Panc1 (cell line): ENCODE measurements at places on chromosomes 3 and 15.
A peak's percentile ranks its signal among the peaks of the same experiment; 100 is the strongest.

DNA sequence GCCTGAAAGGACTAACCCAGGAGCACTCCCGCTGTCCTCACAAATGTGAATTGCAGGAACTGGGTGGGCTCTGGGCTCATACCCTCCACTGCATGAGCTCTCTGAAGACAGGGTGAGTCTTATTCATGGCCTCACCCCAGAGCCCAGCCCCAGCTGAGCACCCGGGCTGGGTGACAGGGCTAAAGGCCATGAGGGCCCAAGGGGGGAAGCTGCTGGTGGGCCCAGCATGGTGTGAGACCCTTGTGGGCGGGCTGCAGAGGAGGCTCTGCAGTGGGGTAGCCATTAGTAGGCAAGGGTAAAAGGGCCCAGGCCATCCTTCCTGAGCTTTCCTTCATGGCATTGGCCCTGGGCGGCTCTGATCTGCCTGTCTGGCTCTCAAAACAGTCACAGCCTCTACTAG, 30.3 kb downstream of the SRPRB start:
- H3K4me3 ChIP-seq, result no peak overlapping the region
- no peak for DNase-seq
- no peak overlapping the region for H3K27ac ChIP-seq
- no peaks in the 10 kb centered on the region for H3K27me3 ChIP-seq

GRCh38 chr3:12993517-12994356, 79.5 kb downstream of the IQSEC1 start:
- H3K4me1 ChIP-seq, result peaks cover 16% of the 10 kb centered on the region
- no peak for DNase-seq
- no peak overlapping the region for H3K27ac ChIP-seq
- H3K27me3 ChIP-seq, result no peaks in the 10 kb centered on the region
- H3K4me3 ChIP-seq, result peak overlapping the region; percentile 68

DNA sequence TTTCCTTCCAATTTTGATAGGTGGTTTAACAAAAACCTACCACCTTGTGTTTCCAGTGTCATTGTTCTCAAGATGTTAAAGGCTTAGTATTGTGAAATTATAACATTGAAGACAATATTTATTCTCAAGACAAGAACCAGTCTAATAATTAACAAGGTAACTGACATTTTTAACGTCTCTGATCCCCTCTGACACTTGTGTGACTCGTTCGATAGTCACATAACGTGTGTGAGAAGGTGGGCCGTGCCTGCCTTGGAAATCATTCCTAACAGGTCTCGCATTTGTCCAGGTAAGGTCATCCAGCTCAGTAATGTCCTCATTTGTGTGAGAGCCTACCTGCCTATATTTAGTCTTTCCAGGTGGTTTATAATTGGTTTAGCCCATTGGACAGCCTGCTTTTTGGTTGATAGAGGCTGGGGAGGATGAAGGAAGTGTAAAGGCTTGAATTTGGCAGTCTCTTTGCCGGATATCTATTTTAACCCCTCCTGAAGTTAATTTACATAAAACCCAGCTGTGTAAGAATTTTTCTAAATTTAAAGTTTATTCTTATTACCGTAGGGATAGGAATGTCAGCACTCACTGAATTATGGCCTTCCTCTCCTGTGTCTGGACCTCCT, 94.4 kb downstream of the AKAP13 start:
- H3K27ac ChIP-seq, result no peak overlapping the region
- no peak overlapping the region for H3K4me3 ChIP-seq
- DNase-seq, result no peak
- H3K36me3 ChIP-seq, result no peaks in the 10 kb centered on the region
- H3K4me1 ChIP-seq, result peaks cover 40% of the 10 kb centered on the region

DNA sequence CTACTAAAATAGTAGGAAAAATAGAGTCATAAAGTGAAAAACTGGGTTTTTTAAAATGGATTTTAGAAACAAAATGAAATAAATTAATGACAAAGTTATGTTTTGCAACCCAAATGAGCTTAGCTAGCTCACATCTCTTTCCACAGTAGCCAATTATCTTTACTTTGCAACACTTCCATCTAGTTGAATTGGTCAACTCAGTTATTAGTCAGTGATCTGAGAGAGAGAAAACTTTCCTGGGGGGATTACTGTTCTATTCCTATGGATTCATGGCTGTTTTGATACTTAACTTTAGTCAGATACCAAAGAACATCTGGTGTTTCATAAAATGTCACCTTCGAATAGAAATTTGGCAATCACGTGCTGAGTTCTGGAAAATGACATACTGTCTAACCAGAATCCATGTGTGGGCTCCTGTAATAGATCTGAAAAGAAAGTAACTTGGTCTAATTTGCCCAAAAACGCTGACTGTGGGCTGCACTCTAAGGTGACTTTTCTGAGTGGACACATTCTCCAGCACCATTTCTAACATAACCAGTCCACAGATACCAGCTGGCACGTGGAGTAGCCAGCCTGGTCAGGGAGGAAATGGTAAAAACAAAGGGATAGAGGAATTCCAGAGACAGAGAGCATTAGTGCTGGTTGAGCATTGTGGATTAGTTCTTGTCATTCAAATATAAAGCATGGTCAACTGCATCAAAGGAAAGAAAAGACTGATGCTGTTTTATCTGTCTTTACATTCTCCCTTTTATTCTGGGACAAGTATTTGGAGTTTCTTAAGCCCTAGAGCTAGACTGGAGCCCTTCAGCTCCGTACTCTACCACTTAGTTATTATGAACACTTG, 45.2 kb upstream of the CCDC80 start:
- DNase-seq, result no peak
- no peaks in the 10 kb centered on the region for H3K36me3 ChIP-seq
- H3K27me3 ChIP-seq, result no peaks in the 10 kb centered on the region
- no peak overlapping the region for H3K27ac ChIP-seq
- H3K4me3 ChIP-seq, result no peak overlapping the region

GRCh38 chr3:133574260-133574881, 885 bp downstream of the CDV3 start:
- H3K36me3 ChIP-seq, result peaks cover 32% of the 10 kb centered on the region
- no peak for DNase-seq
- peak overlapping the region; percentile 99 for H3K27ac ChIP-seq
- peaks cover 32% of the 10 kb centered on the region for H3K4me1 ChIP-seq

DNA sequence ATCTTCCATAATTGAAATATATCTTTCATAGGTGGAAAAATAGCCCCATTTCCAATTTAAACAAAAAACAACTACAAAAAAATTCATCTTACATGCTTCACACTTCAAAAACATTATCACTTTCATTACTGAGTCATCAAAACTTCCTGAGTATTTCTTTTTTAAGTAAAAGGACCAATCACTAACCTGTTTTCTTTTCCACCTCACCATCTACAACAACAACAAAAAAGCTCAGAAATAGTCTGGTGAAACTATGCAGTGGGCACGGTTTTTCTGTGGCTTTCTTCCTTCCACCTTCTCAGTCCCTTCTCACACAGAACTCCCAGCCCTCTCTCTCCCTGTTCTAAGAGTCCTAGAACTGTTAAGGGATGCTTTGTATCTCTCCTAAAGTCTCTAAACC, 20.3 kb upstream of the TNIK start:
- H3K27me3 ChIP-seq, result no peaks in the 10 kb centered on the region
- no peaks in the 10 kb centered on the region for H3K4me1 ChIP-seq
- H3K36me3 ChIP-seq, result no peaks in the 10 kb centered on the region
- H3K4me3 ChIP-seq, result no peak overlapping the region

DNA sequence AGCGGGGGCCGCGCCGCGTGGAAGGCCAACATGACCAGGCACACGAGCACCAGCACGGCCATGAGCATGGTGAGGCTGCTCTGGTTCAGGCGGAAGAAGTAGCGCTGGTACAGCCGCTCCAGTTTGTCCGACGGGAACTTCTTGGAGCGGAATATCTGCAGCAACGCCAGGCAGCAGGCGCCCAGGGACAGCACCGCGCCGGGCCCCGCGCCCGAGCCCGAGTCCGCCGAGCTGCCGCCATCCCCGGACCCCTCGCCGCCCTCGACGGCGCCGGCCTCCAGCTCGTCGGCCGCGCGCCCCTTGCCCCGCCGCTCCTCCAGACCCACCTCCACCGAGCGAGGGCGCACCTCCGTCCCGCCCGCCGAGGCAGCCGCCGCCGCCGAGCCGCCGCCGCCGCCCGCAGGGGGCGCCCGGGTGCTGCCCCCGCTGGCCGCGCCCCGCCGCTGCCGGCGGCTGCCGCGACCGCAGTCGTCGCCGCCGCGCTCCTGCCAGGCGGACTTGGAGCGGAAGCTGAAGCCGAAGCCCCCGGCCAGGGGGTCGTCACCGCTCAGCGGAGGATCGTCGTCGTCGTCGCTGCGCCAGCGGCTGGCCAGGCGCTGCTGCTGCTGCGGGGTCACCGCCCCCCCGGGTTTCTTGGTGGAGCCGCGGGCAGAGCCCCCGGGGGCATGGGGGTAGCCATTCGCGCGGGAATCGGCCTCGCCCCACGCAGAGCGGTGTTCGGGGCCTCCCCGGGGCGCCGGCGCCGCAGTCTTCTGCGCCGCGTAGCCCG, 957 bp downstream of the ADCY5 start:
- no peaks in the 10 kb centered on the region; the same call in 1 of the 2 replicates for H3K4me1 ChIP-seq
- no peak for DNase-seq
- H3K27me3 ChIP-seq, result peaks cover 27% of the 10 kb centered on the region
- H3K4me3 ChIP-seq, result peak overlapping the region; percentile 58
- no peaks in the 10 kb centered on the region for H3K36me3 ChIP-seq
- H3K27ac ChIP-seq, result no peak overlapping the region

GRCh38 chr3:12995389-12996180, 77.6 kb downstream of the IQSEC1 start:
- H3K4me3 ChIP-seq, result peak overlapping the region; percentile 61; the same call in 1 of the 2 replicates
- H3K4me1 ChIP-seq, result peaks cover 16% of the 10 kb centered on the region
- H3K27me3 ChIP-seq, result no peaks in the 10 kb centered on the region
- peak overlapping the region; percentile 23; the same call in 1 of the 2 replicates for H3K27ac ChIP-seq
- DNase-seq, result no peak
- no peaks in the 10 kb centered on the region; the same call in 1 of the 2 replicates for H3K36me3 ChIP-seq

GRCh38 chr3:124131580-124131979, 139.7 kb upstream of the ROPN1 start:
- H3K4me3 ChIP-seq, result no peak overlapping the region

- H3K27ac ChIP-seq, result peak overlapping the region; percentile 84
- H3K4me1 ChIP-seq, result peaks cover 30% of the 10 kb centered on the region
- no peaks in the 10 kb centered on the region for H3K27me3 ChIP-seq
- no peaks in the 10 kb centered on the region; the same call in 1 of the 2 replicates for H3K36me3 ChIP-seq
- peak; percentile 78 for DNase-seq
Measured at GRCh38 chr15:84981054-84981710, 474 bp upstream of the PDE8A start.

- H3K36me3 ChIP-seq, result no peaks in the 10 kb centered on the region
- no peaks in the 10 kb centered on the region for H3K27me3 ChIP-seq
Measured at GRCh38 chr15:64284042-64284441, 71.9 kb downstream of the CSNK1G1 start.

- H3K4me3 ChIP-seq, result no peak overlapping the region
- no peaks in the 10 kb centered on the region for H3K27me3 ChIP-seq
- DNase-seq, result no peak
- H3K36me3 ChIP-seq, result no peaks in the 10 kb centered on the region
- H3K4me1 ChIP-seq, result no peaks in the 10 kb centered on the region
Measured at GRCh38 chr3:42228796-42229195, 37.2 kb downstream of the CCK start.

DNA sequence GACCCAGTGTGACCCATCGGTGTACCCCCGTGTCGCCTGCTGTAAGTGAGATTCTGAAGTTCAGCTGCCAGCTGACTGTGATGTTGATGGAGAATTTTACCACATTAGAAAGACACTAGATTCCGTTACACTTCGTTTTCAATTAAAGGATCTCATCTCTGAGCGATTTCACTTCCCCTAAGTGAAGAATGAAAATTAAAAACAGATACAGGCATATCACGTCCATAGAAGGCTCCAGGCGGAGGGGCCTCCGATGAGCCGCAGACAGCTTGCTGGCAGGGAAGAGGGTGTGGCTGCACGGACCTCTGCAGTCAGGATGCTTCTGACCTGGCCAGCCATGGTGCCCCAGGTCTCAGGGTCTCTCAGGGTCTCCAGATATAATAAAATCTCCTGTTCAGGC, 6.6 kb upstream of the CPN2 start:
- H3K4me1 ChIP-seq, result no peaks in the 10 kb centered on the region
- H3K27ac ChIP-seq, result no peak overlapping the region
- H3K4me3 ChIP-seq, result no peak overlapping the region
- H3K36me3 ChIP-seq, result no peaks in the 10 kb centered on the region
- DNase-seq, result no peak
- no peaks in the 10 kb centered on the region for H3K27me3 ChIP-seq

- no peak within 1 kb of the TSS for H3K4me3 ChIP-seq
- no peaks in the 10 kb centered on the region; the same call in 1 of the 2 replicates for H3K36me3 ChIP-seq
- no peak for DNase-seq
- H3K27me3 ChIP-seq, result no peaks in the 10 kb centered on the region
- H3K4me1 ChIP-seq, result no peaks in the 10 kb centered on the region
- no peak within 1 kb of the TSS for H3K27ac ChIP-seq
Measured at GRCh38 chr3:10292505-10293419, at the start of gene GHRL. Gene GHRL, minus strand, starts transcription at chr3:10292947. Its CDS starts 2,767 bp downstream, at chr3:10290180.

GRCh38 chr15:31314380-31314779, 12.3 kb upstream of the KLF13 start:
- H3K27me3 ChIP-seq, result no peaks in the 10 kb centered on the region
- no peak overlapping the region for H3K4me3 ChIP-seq
- H3K27ac ChIP-seq, result no peak overlapping the region
- DNase-seq, result no peak
- H3K36me3 ChIP-seq, result no peaks in the 10 kb centered on the region
- no peaks in the 10 kb centered on the region for H3K4me1 ChIP-seq

DNA sequence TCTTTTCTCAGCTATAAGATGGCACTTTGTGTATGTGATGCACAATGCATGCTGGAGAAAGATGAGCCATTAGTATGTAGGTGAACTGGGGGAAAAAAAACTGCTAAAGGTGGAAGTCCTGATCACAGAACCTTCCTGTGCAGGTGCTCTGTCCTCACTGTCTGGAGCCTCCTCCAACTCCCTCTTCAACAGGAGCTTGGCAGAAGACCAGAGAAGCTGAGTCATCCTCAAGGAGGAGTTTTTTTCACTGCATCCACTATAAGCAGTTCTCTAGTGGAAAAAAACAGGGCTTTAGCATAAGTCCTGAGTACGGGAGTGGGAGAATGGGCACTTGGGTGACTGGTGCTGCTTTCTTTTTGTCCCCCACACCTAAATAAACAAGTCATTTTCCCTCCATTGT, 168.4 kb upstream of the CADPS start:
- no peak for DNase-seq
- H3K27me3 ChIP-seq, result no peaks in the 10 kb centered on the region
- no peak overlapping the region for H3K27ac ChIP-seq
- H3K4me3 ChIP-seq, result no peak overlapping the region
- H3K36me3 ChIP-seq, result no peaks in the 10 kb centered on the region

DNA sequence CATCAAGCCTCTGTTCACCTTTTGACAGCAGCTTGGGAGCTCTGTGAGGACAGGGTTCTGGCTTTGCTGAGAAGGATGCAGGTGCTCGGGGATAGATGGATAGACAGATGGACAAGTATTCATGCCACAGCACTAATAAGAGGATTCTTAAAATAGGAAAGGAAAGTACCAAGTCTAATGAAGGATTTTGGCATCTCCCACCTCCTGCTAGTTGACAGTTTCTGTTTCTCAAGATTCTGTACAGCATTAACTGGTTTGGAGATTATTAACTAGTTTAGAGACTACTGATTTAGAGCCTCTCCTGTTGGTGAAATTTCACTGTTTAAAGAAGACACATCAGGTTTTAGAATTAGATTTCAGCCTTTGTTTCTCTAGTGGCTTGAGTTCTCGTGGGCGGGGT, 152.3 kb downstream of the CACNA1D start:
- H3K4me1 ChIP-seq, result no peaks in the 10 kb centered on the region
- no peak for DNase-seq
- no peak overlapping the region for H3K4me3 ChIP-seq
- no peak overlapping the region for H3K27ac ChIP-seq

- no peak overlapping the region for H3K4me3 ChIP-seq
- DNase-seq, result no peak
- H3K27me3 ChIP-seq, result no peaks in the 10 kb centered on the region
- H3K36me3 ChIP-seq, result no peaks in the 10 kb centered on the region
- peaks cover 47% of the 10 kb centered on the region for H3K4me1 ChIP-seq
Measured at GRCh38 chr3:128423525-128424147, 43.1 kb downstream of the DNAJB8 start.
